Activated naive CD8-positive, alpha-beta T cell treated with anti-CD3 and anti-CD28 coated beads, Interleukin-2, amount 50 U/mL, for 16 hours (primary cell): ENCODE measurements at places on chromosomes 4 and X.

DNA sequence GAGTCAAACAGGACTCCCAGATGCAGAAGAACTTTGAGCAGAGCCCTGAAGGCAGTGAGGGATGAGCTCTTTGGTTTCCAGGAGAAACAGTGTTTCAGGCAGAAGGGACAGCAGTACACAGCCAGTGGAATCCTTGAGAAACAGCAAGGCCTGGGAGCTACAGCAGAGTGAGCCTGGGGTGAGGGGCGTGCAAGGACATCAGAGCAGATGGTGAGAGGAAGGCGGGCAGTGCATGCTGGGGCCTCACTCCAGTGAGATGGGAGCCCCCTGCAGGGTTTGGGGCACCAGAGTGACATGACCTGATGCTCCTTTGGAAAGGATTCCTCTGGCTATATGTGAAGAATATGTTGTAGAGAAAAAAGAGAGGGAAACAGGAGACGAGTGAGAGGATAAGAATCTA is 98.1 kb upstream of the EGFL6 start:
- DNase-seq: no peak

DNA sequence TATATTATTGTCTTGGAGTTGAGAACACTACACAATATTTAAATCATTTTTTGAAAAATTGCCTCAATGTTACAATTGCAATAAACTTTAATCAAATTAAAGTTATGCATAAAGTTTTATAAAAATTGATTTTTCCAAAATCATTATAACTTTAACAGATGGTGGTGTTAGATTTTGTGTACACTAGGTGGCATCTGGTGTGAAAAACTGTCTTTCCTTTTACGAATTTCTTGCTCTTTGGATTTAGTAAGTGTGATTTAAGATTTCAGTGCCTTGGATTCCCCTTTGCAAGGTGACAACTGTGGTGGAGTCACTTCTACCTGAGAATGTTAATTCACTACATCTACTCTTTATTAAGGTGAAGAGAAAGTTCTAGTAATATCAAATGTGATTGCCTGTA is 91.6 kb downstream of the AREG start:
- DNase-seq: no peak

DNA sequence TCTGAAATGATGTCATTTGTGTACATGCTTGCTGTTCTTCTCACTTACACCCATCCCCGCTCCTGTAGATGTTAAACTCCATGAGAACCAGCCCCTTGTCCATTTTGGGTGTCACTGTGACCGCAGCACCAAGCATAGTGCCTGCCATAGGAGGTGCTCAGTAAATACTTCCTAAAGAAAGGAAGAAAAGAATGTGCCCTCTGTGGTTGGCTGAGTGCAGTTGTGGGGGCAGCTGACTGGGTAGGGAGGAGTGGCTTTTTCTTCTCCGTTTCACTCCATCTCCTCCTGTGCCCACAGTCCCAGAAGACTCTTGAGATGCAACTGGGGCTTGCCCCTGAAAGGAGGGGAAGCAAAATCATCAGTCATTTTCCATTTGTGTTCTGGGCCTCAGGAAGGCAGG is 25.5 kb downstream of the PHEX start:
- DNase-seq: no peak

DNA sequence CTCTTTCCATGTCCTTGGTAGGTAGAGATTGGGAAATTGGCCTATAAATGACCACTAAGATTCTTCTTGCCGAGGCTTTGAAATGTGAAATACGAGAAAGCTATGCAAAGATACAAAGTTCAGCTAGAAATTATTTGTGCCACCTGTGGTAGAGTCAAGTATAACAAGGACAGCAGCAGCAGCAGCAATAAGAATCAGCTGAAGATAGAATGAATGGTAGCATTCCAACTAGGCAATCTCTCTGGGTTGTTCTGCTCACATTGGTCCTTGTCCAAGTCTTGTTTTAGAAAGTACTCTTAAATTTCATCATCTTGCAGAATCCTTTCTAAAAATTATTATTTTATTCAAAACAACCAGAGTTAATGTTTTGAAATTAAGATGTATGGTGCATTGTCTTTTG is 67.8 kb upstream of the PCDH10 start:
- no peak for DNase-seq

GRCh38 chr4:139795527-139796314 is 130.1 kb downstream of the MGST2 start:
- no peak for DNase-seq

- DNase-seq: no peak
These were observed 96.5 kb upstream of the DUSP21 start for GRCh38 chrX:44747317-44747716.

DNA sequence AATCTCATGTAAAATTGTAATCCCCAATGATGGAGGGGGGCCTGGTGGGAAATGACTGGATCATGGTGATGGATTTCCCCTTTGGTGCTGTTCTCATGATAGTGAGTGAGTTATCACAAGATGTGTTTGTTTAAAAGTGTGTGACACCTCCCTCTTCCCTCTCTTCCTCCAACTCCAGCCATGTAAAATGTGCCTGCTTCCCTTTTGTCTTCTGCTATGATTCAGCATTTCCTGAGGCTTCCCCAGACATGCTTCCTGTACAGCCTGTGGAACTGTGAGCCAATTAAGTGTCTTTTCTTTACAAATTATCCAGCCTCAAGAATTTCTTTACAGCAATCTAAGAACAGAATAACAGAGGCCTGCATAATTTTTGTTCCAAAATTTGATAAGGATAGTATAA is 85.2 kb downstream of the ANAPC10 start:
- DNase-seq: no peak

- peak; percentile 6 for DNase-seq
These were observed 58.2 kb upstream of the ZNF157 start for GRCh38 chrX:47311932-47312774.

GRCh38 chrX:118156254-118156952 is 39.8 kb upstream of the KLHL13 start:
- no peak for DNase-seq

DNA sequence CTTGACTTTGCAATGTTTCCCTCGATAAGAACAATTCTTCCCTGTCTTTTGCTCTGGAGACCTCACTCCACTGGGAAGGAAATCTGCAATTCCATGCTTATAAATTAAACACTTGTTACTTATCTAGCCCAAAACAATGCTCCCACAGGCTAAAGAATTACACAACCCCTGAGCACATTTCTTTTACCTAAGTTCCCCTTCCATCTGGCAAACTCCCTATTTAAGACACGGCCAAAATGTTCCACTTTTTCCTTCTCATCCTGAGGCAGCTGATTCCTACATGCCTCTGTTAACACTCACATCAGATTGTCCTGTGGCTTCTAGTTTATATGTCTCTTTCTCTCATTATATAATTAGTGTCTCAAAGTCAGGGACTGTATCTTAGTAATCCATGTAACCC is 211.7 kb downstream of the COX18 start:
- no peak for DNase-seq

DNA sequence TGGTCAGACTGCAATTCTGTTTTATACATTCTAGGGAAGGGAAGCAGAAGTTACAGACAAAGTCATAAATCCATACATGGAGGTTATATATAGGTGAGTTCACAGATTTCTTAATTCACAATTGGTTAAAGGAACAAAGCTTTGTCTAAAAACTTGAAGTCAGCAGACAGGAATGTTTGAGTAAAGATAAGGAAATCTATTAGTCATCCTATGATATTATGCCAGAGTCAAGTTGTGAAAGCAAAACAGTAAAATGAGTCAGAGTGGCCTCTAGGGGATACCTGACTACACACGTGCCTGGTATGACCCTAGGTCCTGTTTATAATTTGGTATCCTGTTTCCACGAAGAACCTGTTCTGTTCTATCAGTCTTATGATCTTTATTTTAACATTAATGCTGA is 31.5 kb downstream of the ACTRT1 start:
- no peak for DNase-seq

DNA sequence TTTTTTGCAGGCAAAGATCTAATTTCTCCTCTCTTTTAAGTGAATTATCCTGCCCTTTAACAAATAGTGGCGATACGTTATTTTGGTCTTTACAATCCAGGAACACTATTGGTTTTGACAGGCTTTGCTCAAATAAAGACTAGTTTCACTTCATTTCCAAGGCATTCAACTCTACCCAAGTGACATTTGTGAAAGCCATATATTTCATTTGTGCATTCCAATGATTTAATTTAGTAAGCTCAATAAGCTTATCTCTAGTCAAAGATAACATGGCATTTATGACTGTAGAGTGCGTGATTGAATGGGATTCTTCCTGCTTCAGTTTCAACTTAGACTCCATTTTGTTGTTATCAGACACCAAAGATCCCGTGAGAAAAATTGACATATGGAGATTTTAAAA is 959.8 kb downstream of the ADGRL3 start:
- DNase-seq: no peak

GRCh38 chrX:53294024-53294648 is 12.8 kb upstream of the IQSEC2 start:
- no peak for DNase-seq

GRCh38 chr4:81594490-81595159 is 122.9 kb upstream of the RASGEF1B start:
- DNase-seq: no peak

DNA sequence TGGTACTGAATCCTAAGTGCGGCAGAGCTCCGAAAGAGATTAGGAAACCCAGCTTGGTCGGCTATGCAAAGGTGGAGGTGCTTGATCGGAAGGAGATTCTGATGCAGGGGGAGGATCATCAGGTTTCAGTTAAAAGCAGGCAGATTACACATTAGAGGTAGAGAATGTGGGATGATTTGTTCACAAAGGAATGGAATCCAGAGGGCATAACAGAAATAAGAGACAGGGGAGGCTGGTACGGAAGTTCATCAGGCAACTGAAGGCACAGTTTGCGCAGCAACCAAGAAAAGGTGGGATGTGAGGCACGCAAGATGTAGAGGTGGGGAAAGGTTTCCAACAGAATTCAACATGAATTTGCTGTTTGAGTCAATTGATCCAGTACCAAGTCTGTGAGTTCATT is 424 bp upstream of the ZNF330 start:
- no peak for DNase-seq

- no peak for DNase-seq
These were observed 67.4 kb downstream of the DNAAF6 start for GRCh38 chrX:107273795-107274194.

DNA sequence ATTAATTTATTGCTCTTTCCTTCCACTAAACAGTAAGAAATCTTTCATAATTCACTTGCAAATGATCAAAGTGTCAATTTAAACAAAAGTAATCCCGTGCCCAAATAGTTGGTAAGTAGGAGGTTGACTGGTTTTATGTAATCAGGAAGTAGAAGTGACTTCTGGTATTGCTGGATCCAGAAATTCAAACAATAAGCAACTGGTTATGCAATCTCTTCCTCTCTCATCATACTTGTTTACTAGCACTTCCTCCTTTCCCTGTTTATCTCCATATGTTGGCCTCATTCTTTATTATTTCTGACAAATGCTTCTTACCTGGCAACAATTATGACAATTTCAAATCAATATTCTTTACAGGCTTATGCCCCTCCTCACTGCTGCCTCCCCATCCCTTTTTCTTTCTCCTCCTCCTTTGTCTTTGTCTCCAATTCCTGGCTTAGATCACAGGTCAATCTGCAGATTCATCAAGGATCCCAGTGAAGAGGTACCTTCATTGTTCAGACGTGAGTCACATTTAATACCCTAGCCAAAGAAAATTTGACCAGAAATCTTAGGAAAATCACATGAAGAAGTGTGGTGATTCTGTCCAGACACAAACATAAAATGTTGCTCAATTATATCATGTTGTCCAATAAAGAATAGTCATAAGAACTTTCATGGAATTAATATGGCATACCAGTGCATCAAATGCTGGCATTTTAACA is 323.2 kb upstream of the PCDH7 start:
- no peak for DNase-seq

DNA sequence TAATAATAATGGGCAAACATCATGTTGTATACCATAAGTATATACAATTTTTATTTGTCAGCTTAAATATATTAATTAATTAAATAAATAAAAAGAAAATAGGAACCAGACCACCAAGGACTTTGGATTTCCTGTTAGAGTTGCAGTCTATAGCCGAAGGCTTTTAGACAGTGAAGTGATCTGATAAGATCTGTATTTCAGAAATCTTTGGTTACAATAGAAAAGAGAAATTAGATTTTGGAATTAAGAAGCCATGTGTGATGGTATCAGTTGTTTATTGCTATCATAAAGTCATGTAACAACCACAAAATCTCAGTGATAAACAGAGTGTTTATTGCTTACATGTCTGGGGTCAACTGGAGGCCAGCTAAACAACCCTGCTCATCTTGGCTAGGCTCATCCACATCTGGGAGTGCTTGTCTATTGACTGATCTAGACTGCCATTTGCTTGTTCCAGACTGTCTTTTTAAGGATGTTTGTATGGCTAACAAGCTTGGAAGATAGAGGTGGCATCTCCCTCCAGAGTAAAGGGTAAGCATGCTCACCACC is 142.1 kb upstream of the USP9X start:
- DNase-seq: no peak

- no peak for DNase-seq
These were observed 45.4 kb upstream of the FTHL17 start for GRCh38 chrX:31117266-31117665.

GRCh38 chrX:16251782-16252181 is 84.5 kb downstream of the MAGEB17 start:
- DNase-seq: no peak

- no peak for DNase-seq
These were observed 223.1 kb downstream of the KDR start for GRCh38 chr4:54902271-54902670.

DNA sequence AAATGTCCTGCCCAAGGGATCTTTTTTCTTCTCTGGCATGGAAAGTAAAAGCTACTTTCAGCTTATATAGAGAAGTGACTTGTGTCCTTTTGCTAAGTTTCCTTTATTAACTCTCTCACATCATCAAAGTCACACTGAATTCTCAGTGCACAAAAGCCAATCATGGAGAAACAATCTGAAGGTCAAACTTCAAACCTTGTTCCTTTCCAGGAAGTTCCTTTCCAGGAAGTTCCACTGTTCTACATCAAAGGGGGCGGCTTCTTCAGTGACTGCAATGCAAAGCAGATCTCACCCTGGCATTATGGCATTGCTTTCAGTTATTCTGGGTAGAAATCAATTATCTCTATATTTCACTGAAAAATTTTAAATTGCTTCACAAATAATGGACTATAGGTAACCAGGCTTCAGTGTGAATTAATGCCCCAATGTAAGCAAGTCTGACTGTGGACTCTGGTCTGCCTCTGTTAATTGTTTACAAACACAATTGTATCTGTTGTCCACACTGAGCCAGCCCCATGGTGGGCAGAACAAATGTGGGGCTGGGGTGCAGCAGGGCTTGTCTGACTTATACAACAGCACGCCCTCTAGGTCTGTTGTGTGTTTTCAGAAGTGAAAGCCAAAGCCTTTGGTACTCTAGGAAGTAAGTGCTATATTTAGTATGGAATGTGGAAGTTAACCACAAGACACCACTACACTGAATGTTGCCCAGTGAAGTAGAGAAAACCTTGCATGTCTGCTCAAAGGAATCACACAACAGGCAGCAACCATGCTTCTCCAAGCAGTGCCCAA is 98.8 kb downstream of the CDS1 start:
- no peak for DNase-seq

DNA sequence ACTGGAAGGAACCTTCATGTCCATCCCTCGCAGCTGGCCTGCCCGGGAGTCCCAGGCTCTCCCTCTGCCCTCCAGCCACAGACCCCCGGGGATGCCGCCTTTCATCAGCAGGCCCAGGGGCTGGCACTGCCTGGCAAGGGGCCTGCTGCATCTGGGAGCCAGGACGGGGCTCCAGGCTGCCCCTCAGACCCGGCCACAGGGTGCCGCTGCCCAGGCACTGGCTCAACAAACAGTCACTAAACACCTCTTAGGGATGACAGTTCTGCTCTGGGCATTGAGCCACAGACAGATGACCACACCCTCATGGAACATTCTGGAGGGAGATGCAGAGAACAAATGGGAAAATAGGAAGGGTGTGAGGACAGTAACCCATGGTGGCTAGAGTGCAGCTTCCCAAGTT is 109.3 kb downstream of the HMX1 start:
- DNase-seq: no peak

- DNase-seq: no peak
These were observed 39.7 kb downstream of the CLDN2 start for GRCh38 chrX:106959901-106960300.
